ENCODE measurements at places on chromosomes 3 and 15. TPM values are rescaled to one million over a fixed set of nuclear protein-coding genes. Genes with fewer than 3 reads are reported as not detected.
A peak's percentile ranks its signal among the peaks of the same experiment; 100 is the strongest.

GRCh38 chr15:43800286-43801141 is at the start of gene HYPK:
Gene HYPK (plus strand): TSS chr15:43800599. CDS start chr15:43800623, 24 bp downstream.
- DNase-seq = peak; percentile 95
- H3K4me1 ChIP-seq = peaks cover 50% of the 10 kb centered on the region
- no peaks in the 10 kb centered on the region for H3K27me3 ChIP-seq
- H3K36me3 ChIP-seq = peaks cover 13% of the 10 kb centered on the region
- peak within 1 kb of the TSS; percentile 82 for H3K27ac ChIP-seq

- H3K27ac ChIP-seq = no peak overlapping the region
- no peaks in the 10 kb centered on the region for H3K4me1 ChIP-seq
- no peaks in the 10 kb centered on the region for H3K27me3 ChIP-seq
- no peak for DNase-seq
Observed at GRCh38 chr3:195020921-195021320, 250.0 kb downstream of the XXYLT1 start.

GRCh38 chr3:149547954-149548668 is 73.6 kb downstream of the TM4SF4 start:
- peaks cover 7% of the 10 kb centered on the region for H3K4me1 ChIP-seq
- no peak overlapping the region for H3K4me3 ChIP-seq
- no peak for DNase-seq
- H3K27ac ChIP-seq = peak overlapping the region; percentile 1
- H3K27me3 ChIP-seq = no peaks in the 10 kb centered on the region

GRCh38 chr3:62795978-62796657 is 79.1 kb downstream of the CADPS start:
- H3K36me3 ChIP-seq = no peaks in the 10 kb centered on the region
- no peak for DNase-seq
- H3K27ac ChIP-seq = no peak overlapping the region
- H3K4me3 ChIP-seq = no peak overlapping the region
- H3K27me3 ChIP-seq = no peaks in the 10 kb centered on the region

- H3K27me3 ChIP-seq = no peaks in the 10 kb centered on the region
- no peaks in the 10 kb centered on the region for H3K36me3 ChIP-seq
- H3K4me3 ChIP-seq = no peak overlapping the region
- no peaks in the 10 kb centered on the region for H3K4me1 ChIP-seq
- DNase-seq = no peak
- H3K27ac ChIP-seq = no peak overlapping the region
Observed at GRCh38 chr15:38636597-38636996, 72.0 kb upstream of the RASGRP1 start.

DNA sequence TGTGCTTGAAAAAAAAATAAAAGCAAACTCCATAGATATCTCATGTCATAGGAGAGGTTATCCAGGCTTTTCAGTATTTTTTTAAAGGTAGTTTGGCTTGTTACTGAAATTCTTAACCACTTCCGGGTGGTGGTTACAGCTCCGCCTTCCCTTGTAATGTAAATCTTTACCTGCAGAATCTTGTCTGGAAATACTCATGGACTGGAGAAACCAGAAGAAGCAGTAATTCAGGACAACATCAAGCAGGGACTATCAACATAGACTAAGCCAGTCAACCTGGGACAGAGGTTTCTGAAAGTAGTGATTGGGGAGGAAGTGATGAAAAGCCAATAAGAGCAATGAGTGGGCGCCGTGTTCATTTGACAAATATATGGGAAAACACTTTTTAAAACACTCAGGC is 78.9 kb upstream of the SKOR1 start:
- no peak for DNase-seq
- no peaks in the 10 kb centered on the region for H3K27me3 ChIP-seq
- no peak overlapping the region for H3K27ac ChIP-seq
- no peaks in the 10 kb centered on the region for H3K36me3 ChIP-seq
- no peak overlapping the region for H3K4me3 ChIP-seq

DNA sequence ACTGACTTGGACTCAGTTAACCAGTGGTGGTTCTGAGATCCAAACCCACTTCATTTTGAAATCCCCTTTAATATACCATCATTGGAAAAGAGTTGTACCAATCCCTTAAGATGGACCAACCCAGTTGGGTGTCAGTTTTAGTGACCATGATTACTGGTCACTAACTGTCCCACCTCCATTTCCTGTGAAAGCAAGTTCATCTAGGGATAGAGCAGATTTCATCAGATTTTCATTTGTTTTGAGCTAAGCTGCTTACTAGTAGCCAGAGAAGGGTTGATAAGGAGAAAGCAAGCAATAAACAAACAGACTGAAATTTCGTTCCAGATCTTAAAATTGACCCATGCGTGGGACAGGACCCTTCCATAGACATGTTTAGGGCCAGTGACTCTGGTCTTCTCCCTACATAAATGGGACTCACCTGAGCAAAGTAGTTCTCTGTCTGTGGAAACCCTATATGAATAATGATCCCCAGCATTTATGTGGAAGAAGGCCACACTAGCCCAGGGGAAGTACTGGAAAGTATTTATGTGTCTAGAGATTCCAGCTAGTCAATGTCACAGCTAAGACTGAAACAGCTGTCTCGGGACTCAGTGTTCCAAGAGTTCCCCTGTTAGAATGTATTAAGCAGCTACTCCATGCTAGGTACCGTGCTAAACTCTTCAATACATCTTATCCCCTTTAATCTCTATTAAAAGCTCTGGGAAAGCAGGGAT is 196.0 kb upstream of the BCL6 start:
- no peak for DNase-seq
- H3K4me3 ChIP-seq = no peak overlapping the region
- peaks cover 9% of the 10 kb centered on the region for H3K4me1 ChIP-seq
- H3K36me3 ChIP-seq = no peaks in the 10 kb centered on the region
- no peak overlapping the region for H3K27ac ChIP-seq

DNA sequence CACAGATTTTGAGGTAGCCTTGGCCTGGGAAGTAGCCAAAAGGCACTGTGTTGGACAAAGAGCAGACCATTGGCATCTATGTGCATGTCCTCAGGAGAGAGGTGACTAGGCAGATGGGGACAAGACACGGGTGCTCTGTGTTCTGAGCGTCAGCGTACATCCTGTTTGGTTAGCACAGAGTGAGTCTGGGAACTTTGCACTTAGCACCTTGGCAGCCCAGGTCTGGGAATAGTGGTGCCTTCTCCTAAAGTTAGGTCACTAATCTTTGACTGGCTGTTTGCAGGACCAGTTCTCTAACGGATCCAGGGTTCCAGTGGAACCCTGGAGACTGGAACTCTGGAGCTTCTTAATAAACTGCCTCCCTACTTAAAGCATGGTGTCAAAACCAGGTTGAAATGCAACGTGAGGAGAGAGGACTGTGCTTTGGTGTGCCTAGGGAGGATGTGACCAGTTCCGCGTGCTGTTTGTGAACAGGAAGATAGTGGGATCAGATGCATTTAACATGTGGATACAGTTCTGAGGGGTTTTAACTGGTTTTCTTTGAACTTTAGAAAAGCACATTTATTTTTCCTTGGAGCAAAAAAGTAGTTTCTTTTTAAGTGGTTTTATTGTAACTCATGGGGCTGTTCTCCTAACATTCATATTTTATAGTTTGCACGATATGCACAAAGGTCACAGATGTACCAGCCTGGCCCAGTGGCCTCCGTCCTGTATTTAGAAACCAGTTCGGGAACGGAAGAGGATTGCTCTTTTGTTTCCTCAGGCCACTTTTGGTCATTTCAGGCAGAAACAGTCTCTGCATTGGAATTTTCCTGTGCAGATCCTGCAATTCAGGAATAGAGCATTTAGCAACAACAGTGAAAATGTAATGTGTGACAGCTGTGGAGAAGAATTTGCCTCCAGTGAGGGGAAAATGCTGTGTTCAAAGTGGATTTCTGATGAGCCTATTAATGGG is 48.8 kb downstream of the ABHD2 start:
- peak; percentile 59 for DNase-seq
- H3K27me3 ChIP-seq = no peaks in the 10 kb centered on the region
- H3K4me1 ChIP-seq = peaks cover 80% of the 10 kb centered on the region
- H3K36me3 ChIP-seq = peaks cover 4% of the 10 kb centered on the region
- H3K4me3 ChIP-seq = no peak overlapping the region
- peak overlapping the region; percentile 72 for H3K27ac ChIP-seq

DNA sequence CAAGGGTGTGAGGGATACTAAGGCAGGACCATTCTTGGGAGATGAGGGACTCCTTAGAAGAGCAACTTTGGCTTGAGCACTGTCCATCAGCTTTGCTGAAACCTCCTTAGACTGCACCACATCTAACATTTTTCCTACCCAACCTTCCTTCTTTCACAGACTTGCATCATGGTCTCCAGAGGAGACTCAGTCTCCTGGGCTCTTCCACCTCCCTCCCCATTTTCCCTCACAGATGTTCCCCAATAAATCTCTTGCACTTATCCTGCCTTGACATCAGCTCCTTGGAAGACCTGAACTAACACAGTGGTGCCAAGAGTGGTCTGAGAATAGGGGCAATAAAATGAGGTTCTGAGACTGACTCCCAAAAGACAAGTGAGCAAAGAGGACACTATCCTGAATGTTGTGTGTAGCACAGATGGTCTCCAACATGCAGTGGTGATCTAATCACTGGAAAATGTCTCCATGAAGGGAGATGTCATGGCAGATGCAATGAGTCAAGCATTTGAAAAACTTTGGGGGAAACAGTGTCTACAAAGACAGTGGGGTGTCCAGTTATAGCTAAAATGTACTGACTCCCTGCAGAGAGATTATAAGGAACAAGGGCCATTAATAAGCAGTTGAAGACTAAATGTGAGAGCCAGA is 26.0 kb upstream of the BOC start:
- no peak overlapping the region for H3K4me3 ChIP-seq
- no peaks in the 10 kb centered on the region for H3K27me3 ChIP-seq
- H3K27ac ChIP-seq = no peak overlapping the region

GRCh38 chr3:192259661-192260060 is 467.7 kb downstream of the FGF12 start:
- no peaks in the 10 kb centered on the region for H3K27me3 ChIP-seq
- no peaks in the 10 kb centered on the region for H3K4me1 ChIP-seq
- H3K36me3 ChIP-seq = no peaks in the 10 kb centered on the region

- no peaks in the 10 kb centered on the region for H3K4me1 ChIP-seq
- no peak for DNase-seq
- no peaks in the 10 kb centered on the region for H3K36me3 ChIP-seq
- no peaks in the 10 kb centered on the region for H3K27me3 ChIP-seq
Observed at GRCh38 chr3:168161696-168162095, 66.0 kb upstream of the GOLIM4 start.

GRCh38 chr3:147404800-147405230 is 1.5 kb downstream of the ZIC4 start:
- H3K27ac ChIP-seq = no peak overlapping the region
- H3K4me1 ChIP-seq = peaks cover 5% of the 10 kb centered on the region
- H3K27me3 ChIP-seq = peaks cover 15% of the 10 kb centered on the region
- no peak for DNase-seq

GRCh38 chr3:27220166-27220565 is 149.0 kb downstream of the NEK10 start:
- H3K27me3 ChIP-seq = no peaks in the 10 kb centered on the region
- DNase-seq = no peak
- no peaks in the 10 kb centered on the region for H3K36me3 ChIP-seq
- no peak overlapping the region for H3K4me3 ChIP-seq

GRCh38 chr3:151999936-152000335 is 126.5 kb downstream of the SUCNR1 start:
- no peaks in the 10 kb centered on the region for H3K27me3 ChIP-seq
- H3K27ac ChIP-seq = no peak overlapping the region
- H3K4me3 ChIP-seq = no peak overlapping the region
- no peak for DNase-seq
- H3K36me3 ChIP-seq = no peaks in the 10 kb centered on the region

GRCh38 chr3:111944372-111944771 is 34.5 kb upstream of the ABHD10 start:
- H3K27me3 ChIP-seq = no peaks in the 10 kb centered on the region
- H3K4me1 ChIP-seq = no peaks in the 10 kb centered on the region
- H3K27ac ChIP-seq = no peak overlapping the region
- peaks cover 48% of the 10 kb centered on the region for H3K36me3 ChIP-seq

DNA sequence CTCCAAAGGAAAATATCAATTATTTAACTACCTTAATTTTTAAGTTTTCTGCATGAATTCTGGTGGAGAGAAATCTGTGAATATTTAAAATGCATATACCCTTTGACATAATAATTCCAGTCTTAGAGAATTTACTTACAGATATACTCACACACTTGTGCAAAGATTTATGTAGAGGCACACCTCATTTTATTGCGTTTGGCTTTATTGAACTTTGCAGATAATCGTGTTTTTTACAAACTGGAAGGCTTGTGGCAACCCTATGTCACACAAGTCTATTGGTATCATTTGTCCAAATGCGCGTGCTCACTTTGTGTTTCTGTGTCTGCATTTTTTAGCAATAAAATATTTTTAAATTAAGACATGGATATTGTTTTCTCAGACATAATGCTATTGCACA is 81.5 kb downstream of the SENP2 start:
- H3K4me3 ChIP-seq = no peak overlapping the region
- H3K27ac ChIP-seq = no peak overlapping the region
- no peak for DNase-seq
- peaks cover 11% of the 10 kb centered on the region for H3K36me3 ChIP-seq

- H3K4me3 ChIP-seq = no peak overlapping the region
- no peaks in the 10 kb centered on the region for H3K36me3 ChIP-seq
- H3K4me1 ChIP-seq = no peaks in the 10 kb centered on the region
- DNase-seq = no peak
- no peak overlapping the region for H3K27ac ChIP-seq
- no peaks in the 10 kb centered on the region for H3K27me3 ChIP-seq
Observed at GRCh38 chr15:89852342-89852995, 37.8 kb upstream of the ANPEP start.

- peaks cover 7% of the 10 kb centered on the region for H3K4me1 ChIP-seq
- no peaks in the 10 kb centered on the region for H3K27me3 ChIP-seq
- no peak overlapping the region for H3K4me3 ChIP-seq
- H3K27ac ChIP-seq = no peak overlapping the region
Observed at GRCh38 chr3:171845481-171846284, 2.5 kb downstream of the TMEM212 start.

GRCh38 chr3:77122652-77123051 is 82.8 kb downstream of the ROBO2 start:
- H3K4me3 ChIP-seq = no peak overlapping the region
- H3K4me1 ChIP-seq = no peaks in the 10 kb centered on the region
- no peak overlapping the region for H3K27ac ChIP-seq
- DNase-seq = no peak

GRCh38 chr15:85496551-85497171 is 116.3 kb downstream of the AKAP13 start:
- no peak for DNase-seq
- no peaks in the 10 kb centered on the region for H3K27me3 ChIP-seq
- peaks cover 52% of the 10 kb centered on the region for H3K4me1 ChIP-seq
- no peak overlapping the region for H3K27ac ChIP-seq
- H3K36me3 ChIP-seq = no peaks in the 10 kb centered on the region

- H3K4me3 ChIP-seq = no peak overlapping the region
- DNase-seq = no peak
- no peak overlapping the region for H3K27ac ChIP-seq
- no peaks in the 10 kb centered on the region for H3K27me3 ChIP-seq
Observed at GRCh38 chr15:101479342-101479845, 10.1 kb downstream of the PCSK6 start.

- no peak overlapping the region for H3K27ac ChIP-seq
- DNase-seq = no peak
- no peaks in the 10 kb centered on the region for H3K4me1 ChIP-seq
- no peaks in the 10 kb centered on the region for H3K27me3 ChIP-seq
- no peak overlapping the region for H3K4me3 ChIP-seq
Observed at GRCh38 chr3:34626699-34627098, 828.3 kb downstream of the PDCD6IP start.

- no peaks in the 10 kb centered on the region for H3K36me3 ChIP-seq
- no peaks in the 10 kb centered on the region for H3K4me1 ChIP-seq
- no peak for DNase-seq
Observed at GRCh38 chr15:59892985-59893384, 111.1 kb upstream of the FOXB1 start.

Gene CLDN11
- total RNA-seq = 6.1 TPM

Gene APOD
- 120 TPM for total RNA-seq

Gene FOXB1
- not detected for total RNA-seq

Gene TUSC7
- not detected for total RNA-seq

Gene CD200
- total RNA-seq = 2.4 TPM

Gene TMEM39A
- 40.9 TPM for total RNA-seq

Gene KNG1
- total RNA-seq = not detected

Measured in upper lobe of left lung (tissue), 6 donors.